ENCODE measurements at places on chromosomes 5 and 9. TPM values are rescaled to one million over a fixed set of nuclear protein-coding genes. Genes with fewer than 3 reads are reported as not detected.

- no peaks in the 10 kb centered on the region for H3K4me1 ChIP-seq
- H3K27ac ChIP-seq, result no peak overlapping the region
- peaks cover 76% of the 10 kb centered on the region for H3K36me3 ChIP-seq
- H3K4me3 ChIP-seq, result no peak overlapping the region
Measured at GRCh38 chr5:154818471-154819116, 31.8 kb downstream of the FAXDC2 start.

GRCh38 chr5:178398901-178399700 is 166.5 kb upstream of the PHYKPL start:
- no peaks in the 10 kb centered on the region for H3K27me3 ChIP-seq
- no peaks in the 10 kb centered on the region for H3K4me1 ChIP-seq
- H3K4me3 ChIP-seq, result no peak overlapping the region
- H3K36me3 ChIP-seq, result no peaks in the 10 kb centered on the region
- DNase-seq, result peak; percentile 66
- H3K27ac ChIP-seq, result no peak overlapping the region

GRCh38 chr9:29144476-29144875 is 1571.2 kb upstream of the C9orf72 start:
- H3K4me3 ChIP-seq, result no peak overlapping the region
- no peaks in the 10 kb centered on the region for H3K4me1 ChIP-seq
- no peak for DNase-seq

- peaks cover 14% of the 10 kb centered on the region for H3K4me1 ChIP-seq
- peak overlapping the region; percentile 27 for H3K4me3 ChIP-seq
- H3K27me3 ChIP-seq, result no peaks in the 10 kb centered on the region
- peak overlapping the region; percentile 51 for H3K27ac ChIP-seq
- H3K36me3 ChIP-seq, result no peaks in the 10 kb centered on the region
- DNase-seq, result peak; percentile 80
Measured at GRCh38 chr9:87812375-87813118, 70.1 kb upstream of the SPATA31E1 start.

DNA sequence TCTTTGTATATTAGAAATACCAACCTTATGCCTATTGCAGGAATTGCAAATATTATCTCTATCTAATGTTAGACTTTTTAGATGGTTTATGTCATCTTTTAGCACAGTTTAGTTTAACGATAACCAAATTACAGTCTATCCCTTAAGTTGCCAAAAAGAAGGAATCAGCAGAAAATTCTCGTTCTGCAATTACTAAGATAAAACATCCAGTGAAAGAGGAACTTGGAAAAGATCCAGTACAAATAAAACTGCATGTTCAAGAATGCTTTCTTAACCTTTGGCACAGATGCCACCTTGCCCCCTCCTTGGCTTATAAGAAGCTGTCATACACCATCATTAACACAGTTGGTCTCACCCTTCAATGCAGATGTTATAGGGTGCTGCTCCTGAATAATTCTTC is 124.0 kb downstream of the SEMA5A start:
- peaks cover 3% of the 10 kb centered on the region for H3K36me3 ChIP-seq
- H3K27me3 ChIP-seq, result no peaks in the 10 kb centered on the region
- H3K27ac ChIP-seq, result no peak overlapping the region
- peaks cover 13% of the 10 kb centered on the region for H3K4me1 ChIP-seq
- peak; percentile 60 for DNase-seq
- no peak overlapping the region for H3K4me3 ChIP-seq

DNA sequence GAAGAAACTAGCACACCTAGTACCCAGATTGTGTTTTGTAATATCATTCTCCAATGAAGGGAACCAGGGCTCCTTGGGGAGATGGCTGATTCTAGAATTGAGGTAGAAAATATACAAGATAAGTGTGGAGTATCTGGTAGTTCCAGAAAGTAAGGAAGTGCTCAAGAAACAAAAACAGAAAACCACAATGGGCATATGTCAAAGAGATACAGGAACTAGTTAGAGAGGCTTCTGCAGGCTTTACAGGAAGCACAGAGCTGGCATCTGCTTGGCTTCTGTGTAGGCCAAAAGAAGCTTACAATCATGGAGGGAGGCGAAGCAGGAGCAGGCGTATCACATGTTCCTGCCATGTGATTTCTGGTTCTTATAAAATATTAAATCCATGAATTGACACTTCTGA is 105.7 kb upstream of the TMEM161B start:
- H3K27me3 ChIP-seq, result no peaks in the 10 kb centered on the region
- DNase-seq, result no peak

DNA sequence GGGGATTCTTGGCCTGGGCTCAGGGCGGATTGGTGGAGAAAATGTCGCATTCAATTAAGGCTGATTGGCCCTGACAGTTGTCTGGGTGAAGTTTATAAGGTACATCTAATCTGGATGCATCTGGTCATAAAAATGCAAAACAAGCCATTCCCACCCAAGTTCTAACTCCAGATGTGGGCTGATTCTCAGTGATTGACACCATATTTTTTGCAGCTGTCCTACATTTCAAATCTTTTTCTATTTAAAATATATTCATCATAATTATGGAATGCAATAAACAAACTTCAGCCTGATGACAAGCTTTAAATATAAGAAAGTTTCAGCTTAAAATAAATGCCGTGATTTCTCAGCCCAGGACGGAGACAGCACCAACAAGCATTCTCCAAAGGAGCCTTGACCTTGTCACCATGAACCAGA is 146.4 kb upstream of the SMIM23 start:
- no peak for DNase-seq
- H3K27ac ChIP-seq, result no peak overlapping the region
- no peak overlapping the region for H3K4me3 ChIP-seq
- peaks cover 32% of the 10 kb centered on the region for H3K27me3 ChIP-seq
- H3K4me1 ChIP-seq, result peaks cover 3% of the 10 kb centered on the region
- no peaks in the 10 kb centered on the region for H3K36me3 ChIP-seq

GRCh38 chr9:121222524-121223171 is 21.0 kb upstream of the RAB14 start:
- H3K27ac ChIP-seq, result no peak overlapping the region
- H3K27me3 ChIP-seq, result no peaks in the 10 kb centered on the region
- H3K4me3 ChIP-seq, result no peak overlapping the region

- peak; percentile 94 for DNase-seq
- no peaks in the 10 kb centered on the region for H3K27me3 ChIP-seq
Measured at GRCh38 chr5:134503088-134503936, 22.2 kb upstream of the JADE2 start.

DNA sequence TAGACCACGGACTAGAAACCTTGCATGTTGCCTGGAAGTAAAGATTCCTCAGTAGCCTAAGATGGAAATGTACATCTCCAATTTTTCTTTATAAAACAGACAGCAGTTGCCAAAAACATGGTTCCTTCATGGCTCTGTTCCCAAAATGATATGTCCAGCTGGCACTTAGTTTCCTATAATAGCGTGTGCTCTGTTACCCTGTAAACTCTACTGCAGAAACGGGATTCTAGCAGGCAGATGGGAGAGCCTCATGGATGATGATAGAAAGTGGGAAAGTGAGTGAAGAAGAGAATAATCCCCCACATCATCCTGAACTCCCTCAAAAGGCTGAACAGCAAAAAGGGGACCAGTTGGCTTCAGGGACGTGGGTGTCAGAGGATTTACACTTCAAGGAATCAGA is 118.2 kb downstream of the FRMD3 start:
- H3K36me3 ChIP-seq, result no peaks in the 10 kb centered on the region
- no peaks in the 10 kb centered on the region for H3K4me1 ChIP-seq
- no peak overlapping the region for H3K4me3 ChIP-seq
- H3K27ac ChIP-seq, result no peak overlapping the region
- no peaks in the 10 kb centered on the region for H3K27me3 ChIP-seq

DNA sequence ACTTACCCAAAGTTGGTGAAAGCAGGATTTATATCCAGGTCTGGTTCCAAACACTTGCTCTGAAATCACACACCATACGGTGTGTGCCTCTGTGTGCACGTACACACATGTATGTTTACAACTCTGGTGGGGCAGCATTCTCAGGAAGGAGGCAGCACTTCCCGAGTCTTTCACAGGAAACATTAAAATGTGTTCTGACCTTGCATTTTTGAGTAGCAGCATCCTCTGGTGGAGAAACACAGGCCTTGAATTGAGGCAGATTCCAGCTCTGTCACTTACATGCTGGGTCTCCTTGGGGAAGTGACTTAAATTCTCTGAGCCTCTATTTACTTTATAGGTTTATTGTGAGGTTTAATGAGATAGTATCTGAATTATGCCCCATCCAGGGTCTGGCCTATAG is 126.4 kb downstream of the RGS3 start:
- H3K27me3 ChIP-seq, result no peaks in the 10 kb centered on the region
- H3K4me3 ChIP-seq, result no peak overlapping the region
- peaks cover 10% of the 10 kb centered on the region for H3K4me1 ChIP-seq
- DNase-seq, result peak; percentile 83
- H3K36me3 ChIP-seq, result peaks cover 9% of the 10 kb centered on the region
- no peak overlapping the region for H3K27ac ChIP-seq

DNA sequence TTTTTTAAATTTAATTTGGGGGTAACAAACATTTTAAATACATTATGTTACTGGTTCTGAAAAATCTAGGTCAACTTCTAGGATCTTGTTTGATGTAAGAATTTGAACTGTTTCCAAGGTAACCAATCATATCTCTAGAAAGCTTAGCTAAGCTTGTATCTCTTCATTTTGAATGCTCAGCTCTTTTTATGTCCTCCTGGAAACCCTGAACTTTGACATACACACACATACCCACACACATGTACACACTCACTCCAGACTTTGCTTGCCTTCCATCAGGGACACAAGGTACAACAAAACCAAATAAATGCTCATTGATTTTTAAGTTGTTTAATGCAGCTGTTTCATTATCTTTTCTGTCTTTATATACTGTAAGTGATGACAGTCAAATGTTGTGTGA is 178.5 kb downstream of the RAB3C start:
- no peak overlapping the region for H3K4me3 ChIP-seq
- H3K36me3 ChIP-seq, result no peaks in the 10 kb centered on the region
- no peak overlapping the region for H3K27ac ChIP-seq
- H3K4me1 ChIP-seq, result no peaks in the 10 kb centered on the region
- H3K27me3 ChIP-seq, result no peaks in the 10 kb centered on the region

- no peaks in the 10 kb centered on the region for H3K36me3 ChIP-seq
- H3K4me1 ChIP-seq, result no peaks in the 10 kb centered on the region
- H3K4me3 ChIP-seq, result no peak overlapping the region
- DNase-seq, result peak; percentile 79
- no peak overlapping the region for H3K27ac ChIP-seq
Measured at GRCh38 chr5:178123966-178124925, 6.6 kb upstream of the RMND5B start.

GRCh38 chr5:122077366-122078115 is 518 bp downstream of the LOX start:
- peak; percentile 57 for DNase-seq
- peak overlapping the region; percentile 92 for H3K4me3 ChIP-seq
- peak overlapping the region; percentile 96 for H3K27ac ChIP-seq
- peaks cover 63% of the 10 kb centered on the region for H3K4me1 ChIP-seq
- peaks cover 32% of the 10 kb centered on the region for H3K36me3 ChIP-seq

GRCh38 chr5:80191991-80192398 is 63.9 kb downstream of the SERINC5 start:
- H3K27ac ChIP-seq, result peak overlapping the region; percentile 36
- no peaks in the 10 kb centered on the region for H3K27me3 ChIP-seq
- H3K4me1 ChIP-seq, result peaks cover 40% of the 10 kb centered on the region
- no peak for DNase-seq
- no peak overlapping the region for H3K4me3 ChIP-seq
- no peaks in the 10 kb centered on the region for H3K36me3 ChIP-seq

GRCh38 chr9:131031005-131031641 is 22.1 kb downstream of the LAMC3 start:
- no peak overlapping the region for H3K27ac ChIP-seq
- no peaks in the 10 kb centered on the region for H3K36me3 ChIP-seq
- no peak overlapping the region for H3K4me3 ChIP-seq
- H3K4me1 ChIP-seq, result no peaks in the 10 kb centered on the region

DNA sequence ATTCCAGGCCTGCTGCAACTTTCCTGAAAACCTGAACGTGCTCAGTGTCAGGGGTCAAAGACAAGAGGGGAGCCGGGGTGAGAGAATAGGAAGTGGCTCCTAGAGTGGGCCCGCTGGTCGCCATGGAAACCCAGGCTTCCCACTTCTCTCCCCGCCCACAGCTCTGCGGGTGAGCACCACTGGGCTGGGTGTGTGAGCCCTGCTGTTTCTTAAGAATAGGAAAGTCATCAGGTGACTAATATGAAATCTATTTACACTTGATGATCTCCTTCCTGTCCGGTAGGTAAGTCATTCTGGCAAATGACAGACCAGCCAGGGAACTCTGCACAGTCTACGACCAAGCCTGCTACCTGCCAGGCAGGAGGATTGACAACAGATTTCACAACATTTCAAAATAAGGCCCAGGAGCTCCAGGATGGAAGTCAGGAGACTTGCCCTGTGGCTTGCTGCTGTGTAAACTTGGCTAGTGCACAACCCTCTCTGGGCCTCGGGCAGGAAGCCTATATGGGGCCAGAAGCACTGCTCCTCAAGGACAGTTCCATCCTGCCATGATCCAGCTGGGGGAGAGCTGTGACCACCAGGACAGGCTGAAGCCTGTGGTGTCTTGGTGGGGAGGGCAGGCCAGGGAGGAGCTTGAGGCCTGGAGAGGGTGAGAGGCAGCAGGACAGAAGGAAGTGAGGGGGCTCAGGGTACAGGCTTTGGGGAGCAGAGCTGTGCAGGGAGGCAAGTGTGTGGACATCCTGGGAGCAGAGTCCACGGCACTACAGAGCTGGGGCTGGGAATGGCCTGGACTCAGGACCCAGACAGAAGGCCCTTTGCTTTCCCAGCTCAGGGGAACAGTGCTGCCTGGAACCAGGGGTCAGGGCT is 60.6 kb downstream of the SHB start:
- H3K27me3 ChIP-seq, result no peaks in the 10 kb centered on the region
- no peak overlapping the region for H3K4me3 ChIP-seq
- DNase-seq, result peak; percentile 97
- H3K27ac ChIP-seq, result peak overlapping the region; percentile 90

- peaks cover 30% of the 10 kb centered on the region for H3K4me1 ChIP-seq
- no peaks in the 10 kb centered on the region for H3K27me3 ChIP-seq
- H3K36me3 ChIP-seq, result no peaks in the 10 kb centered on the region
- DNase-seq, result no peak
Measured at GRCh38 chr9:115291841-115292240, 173.9 kb upstream of the TNC start.

GRCh38 chr9:19193029-19193324 is 37.5 kb upstream of the DENND4C start:
- no peaks in the 10 kb centered on the region for H3K4me1 ChIP-seq
- H3K27me3 ChIP-seq, result no peaks in the 10 kb centered on the region
- no peaks in the 10 kb centered on the region for H3K36me3 ChIP-seq
- H3K4me3 ChIP-seq, result no peak overlapping the region
- no peak overlapping the region for H3K27ac ChIP-seq
- no peak for DNase-seq

GRCh38 chr5:15757103-15757502 is 257.1 kb downstream of the FBXL7 start:
- peaks cover 16% of the 10 kb centered on the region for H3K4me1 ChIP-seq
- H3K4me3 ChIP-seq, result no peak overlapping the region
- peak overlapping the region; percentile 19 for H3K27ac ChIP-seq
- H3K27me3 ChIP-seq, result no peaks in the 10 kb centered on the region
- no peaks in the 10 kb centered on the region for H3K36me3 ChIP-seq

Gene PSD2
- total RNA-seq, result 0.29 TPM

Gene ENHO
- total RNA-seq, result under 0.01 TPM

Gene TAF11L4
- not detected for total RNA-seq

Gene SLC6A3
- total RNA-seq, result not detected

Gene SLC22A4
- 3.8 TPM for total RNA-seq

Gene LCN15
- total RNA-seq, result not detected

Gene PAEP
- total RNA-seq, result not detected

Gene DNAI1
- not detected for total RNA-seq
